ENCODE measurements at places on chromosomes 4 and X. TPM values are rescaled to one million over a fixed set of nuclear protein-coding genes. Genes with fewer than 3 reads are reported as not detected.

DNA sequence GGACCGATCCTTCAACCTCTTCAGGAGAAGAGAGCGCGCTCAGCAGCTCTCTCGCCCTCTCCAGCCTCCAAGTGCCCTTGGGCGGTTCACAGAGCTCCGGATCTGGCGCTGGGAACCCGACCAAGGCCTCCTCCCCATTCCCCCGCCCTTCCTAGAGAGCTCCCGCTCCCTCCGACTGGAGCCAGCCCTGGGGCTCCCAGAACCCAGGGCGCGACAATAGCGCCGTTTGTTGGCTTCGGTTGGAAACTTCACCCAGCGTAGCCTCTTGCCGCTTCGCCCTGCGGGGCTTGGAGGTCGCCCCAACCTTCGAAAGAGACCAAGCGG, 3.1 kb upstream of the SOX3 start:
- peak; percentile 43 for DNase-seq

DNA sequence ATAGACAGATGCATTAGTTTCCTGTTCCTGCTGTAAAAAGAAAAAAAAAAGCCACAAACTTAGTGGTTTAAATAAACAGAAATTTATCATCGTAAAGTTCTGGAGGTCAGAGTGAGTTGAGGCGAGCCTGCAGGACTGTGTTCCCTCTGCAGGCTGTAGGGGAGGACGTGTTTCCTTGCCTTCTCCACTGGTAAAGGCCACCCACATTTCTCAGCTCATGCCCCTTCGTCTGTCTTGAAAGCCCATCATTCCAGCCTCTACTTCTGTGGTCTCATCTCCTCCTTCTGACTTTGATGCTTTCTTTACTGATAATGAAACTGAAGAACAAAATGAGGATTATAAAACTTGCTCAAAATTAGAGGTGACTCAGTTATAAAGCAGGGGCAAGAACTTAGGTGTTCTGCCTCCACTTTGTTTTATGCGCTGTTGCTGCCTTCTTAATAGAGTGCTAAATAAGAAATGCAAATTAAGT, 143.0 kb downstream of the STIM2 start:
- no peak for DNase-seq

TCEAL6 gene
- total RNA-seq, result not detected

DNA sequence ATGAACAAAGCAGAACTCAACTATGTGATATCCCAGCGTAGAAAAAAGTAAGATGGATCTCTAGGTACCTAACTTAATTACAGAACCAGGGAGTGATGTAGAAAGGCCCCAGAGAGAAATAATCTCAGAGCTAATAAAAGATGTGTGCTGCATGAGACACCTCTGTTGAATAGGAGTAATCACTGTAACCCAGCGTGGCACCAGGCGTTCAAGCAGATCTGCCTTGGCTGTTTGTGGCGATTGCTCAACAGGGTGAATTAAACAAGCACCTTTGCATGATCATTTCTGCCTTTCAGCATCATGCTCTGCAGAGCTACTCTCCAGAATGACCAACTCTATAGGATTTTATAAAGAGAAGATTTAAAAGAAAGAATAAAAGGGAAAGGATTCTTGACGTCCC, 81.7 kb upstream of the KCNIP4 start:
- DNase-seq, result no peak

RENBP gene
- total RNA-seq, result not detected

FGA gene
- total RNA-seq, result not detected

PPP1R3F gene
- 3.2 TPM for total RNA-seq

GRCh38 chrX:81378560-81378959, 176.7 kb downstream of the SH3BGRL start:
- no peak for DNase-seq

ZNF630 gene
- total RNA-seq, result not detected

DNA sequence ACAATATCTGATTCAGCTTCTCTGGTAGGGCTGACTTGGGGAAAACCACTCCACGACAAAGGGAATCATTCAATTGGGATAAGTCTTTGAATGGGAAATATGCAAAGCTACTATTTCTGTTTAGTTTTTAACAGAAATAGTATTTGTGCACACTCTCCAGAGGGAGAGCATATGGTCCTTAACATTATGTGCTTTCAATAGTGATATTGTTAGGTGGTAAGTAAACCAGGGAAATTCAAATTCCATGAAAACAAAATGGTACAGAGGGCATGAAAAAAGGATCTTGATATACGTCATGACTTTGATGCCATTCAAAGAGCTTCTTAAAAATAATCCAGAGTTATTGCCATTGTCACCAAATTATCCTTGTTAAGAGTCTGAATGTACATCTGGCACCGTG, 47.1 kb upstream of the CITED1 start:
- DNase-seq, result no peak

GRCh38 chr4:94877973-94878372, 120.2 kb downstream of the BMPR1B start:
- DNase-seq, result no peak

ZXDA gene
- 3.3 TPM for total RNA-seq

DNA sequence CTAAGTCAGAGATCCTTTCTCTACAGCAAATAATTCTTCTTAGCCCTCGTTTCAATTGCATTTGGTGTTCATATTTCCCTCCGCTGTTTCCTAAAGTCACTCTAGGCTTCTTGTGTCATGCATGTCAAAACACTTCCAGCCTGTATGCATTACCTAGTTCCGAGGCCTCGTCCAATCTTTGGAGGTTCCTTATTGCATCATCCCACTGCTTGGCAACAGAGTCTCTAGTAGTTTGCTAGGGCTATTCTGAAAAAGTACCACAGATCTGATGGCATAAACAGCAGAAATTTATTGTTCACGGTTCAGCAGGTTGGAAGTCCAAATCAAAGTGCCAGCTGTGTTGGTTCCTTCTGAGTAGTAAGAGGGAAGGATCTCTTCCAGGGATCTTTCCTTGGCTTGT, 5.9 kb downstream of the H2BW2 start:
- DNase-seq, result no peak

- no peak for DNase-seq
Measured at GRCh38 chrX:119539872-119540271, 25.3 kb downstream of the STEEP1 start.

- DNase-seq, result no peak
Measured at GRCh38 chr4:87542734-87543312, 13.6 kb upstream of the SPARCL1 start.

- peak; percentile 31 for DNase-seq
Measured at GRCh38 chrX:102712216-102712966, at the start of gene GPRASP2. TSS of gene GPRASP2 (plus strand) at chrX:102712448. CDS start at chrX:102714870, 2,422 bp downstream.

STATH gene
- total RNA-seq, result not detected

GRCh38 chr4:20684852-20685763, 15.2 kb upstream of the PACRGL start:
- DNase-seq, result no peak

VEGFC gene
- 30.3 TPM for total RNA-seq

DNA sequence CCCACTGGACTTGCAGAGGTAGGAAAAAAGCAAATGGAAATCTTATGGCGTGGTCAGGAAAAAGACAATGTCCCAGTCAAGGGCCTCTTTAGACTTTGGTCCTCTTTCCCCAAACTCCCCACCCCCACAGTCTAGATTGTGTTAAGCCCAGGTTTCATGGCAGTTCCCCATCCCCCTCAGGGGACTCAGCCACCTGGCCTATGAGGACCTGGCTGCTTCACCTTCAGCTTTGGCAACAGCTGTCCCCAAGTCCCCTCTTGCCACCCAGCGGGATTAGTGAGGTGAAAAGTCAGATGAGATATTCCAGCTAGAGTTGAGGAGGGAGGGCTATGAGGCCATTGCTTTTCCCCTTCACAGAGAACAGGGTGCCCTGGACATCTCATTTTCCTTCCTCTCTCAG, 457 bp downstream of the RIPPLY1 start:
- no peak for DNase-seq

- peak; percentile 23 for DNase-seq
Measured at GRCh38 chr4:87498446-87498900, 30.7 kb downstream of the SPARCL1 start.

FREM3 gene
- total RNA-seq, result not detected

SLC2A9 gene
- total RNA-seq, result not detected

- no peak for DNase-seq
Measured at GRCh38 chrX:118503260-118504041, 7.8 kb downstream of the DOCK11 start.

- no peak for DNase-seq
Measured at GRCh38 chr4:143921181-143921580, 15.8 kb upstream of the GYPE start.

DNA sequence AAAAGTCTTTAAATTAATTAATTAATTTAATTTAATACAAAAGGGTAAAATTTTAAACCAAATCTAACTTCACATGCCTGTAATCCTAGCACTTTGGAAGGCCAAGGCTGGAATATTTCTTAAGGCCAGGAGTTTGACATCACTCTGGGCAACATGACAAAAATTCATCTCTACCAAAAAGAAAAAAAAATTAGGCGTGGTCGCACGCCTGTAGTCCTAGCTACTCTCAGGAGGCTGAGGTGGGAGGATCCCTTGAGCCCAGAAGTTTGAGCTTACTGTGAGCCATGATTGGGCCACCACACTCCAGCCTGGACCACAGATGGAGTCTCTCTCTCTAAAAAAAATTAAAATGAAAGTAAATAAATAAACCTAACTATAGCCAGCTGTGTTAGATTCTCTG, 39.2 kb upstream of the ANTXR2 start:
- peak; percentile 31 for DNase-seq

DNA sequence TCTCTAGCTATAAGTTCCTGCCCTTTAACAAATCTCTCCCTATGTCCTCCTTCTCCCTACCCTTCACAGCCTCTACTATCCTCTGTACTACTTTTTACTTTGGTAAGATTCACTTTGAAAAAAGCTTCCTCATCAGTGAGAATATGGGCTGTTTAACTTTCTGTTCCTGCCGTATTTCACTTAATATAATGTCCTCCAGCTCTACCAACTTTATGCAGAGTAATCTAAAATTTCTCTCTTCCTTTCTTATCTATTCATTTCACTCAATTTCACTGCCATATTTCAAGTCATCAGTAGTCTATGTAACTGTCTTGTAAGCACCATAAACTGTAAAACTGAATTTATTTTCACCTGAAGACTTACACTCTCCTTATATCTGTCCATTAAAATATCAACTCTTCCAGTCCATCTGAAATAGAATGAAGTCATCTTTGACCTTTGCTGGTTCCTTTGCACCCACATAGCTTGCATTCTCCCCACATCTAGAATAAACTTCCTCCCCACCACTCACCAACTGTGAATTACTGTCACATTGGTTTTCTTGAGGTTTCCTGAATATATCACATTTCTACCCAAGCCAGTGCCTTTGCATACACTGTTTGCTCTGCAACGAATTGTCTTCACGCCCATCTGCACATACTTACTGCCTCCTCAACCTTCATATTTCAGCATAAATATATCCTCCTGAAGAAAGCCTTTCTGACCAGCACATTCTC, 54.6 kb downstream of the ARAP2 start:
- no peak for DNase-seq

TRAM1L1 gene
- 3.3 TPM for total RNA-seq

GRCh38 chr4:24059839-24060238, 170.0 kb upstream of the PPARGC1A start:
- no peak for DNase-seq

DNA sequence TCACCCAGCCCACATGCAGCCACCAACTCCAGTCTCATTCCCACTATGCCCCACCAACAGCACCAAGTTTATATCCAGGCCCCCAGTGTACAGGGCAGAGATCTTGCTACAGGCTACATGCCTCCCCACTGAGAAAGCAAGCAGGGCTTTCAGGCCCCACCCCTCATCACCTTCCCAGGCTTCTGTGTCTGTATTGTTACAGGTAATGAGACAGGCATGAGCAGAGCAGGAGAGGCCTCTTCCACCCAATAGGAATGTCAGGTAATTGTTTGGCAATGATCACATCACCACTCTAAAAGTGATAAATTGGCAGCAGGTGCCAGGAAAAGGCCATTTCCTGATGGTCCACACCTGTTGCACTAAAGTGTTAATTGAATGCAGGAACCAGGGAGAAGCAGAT, 102.5 kb downstream of the ZNF518B start:
- DNase-seq, result no peak

DNA sequence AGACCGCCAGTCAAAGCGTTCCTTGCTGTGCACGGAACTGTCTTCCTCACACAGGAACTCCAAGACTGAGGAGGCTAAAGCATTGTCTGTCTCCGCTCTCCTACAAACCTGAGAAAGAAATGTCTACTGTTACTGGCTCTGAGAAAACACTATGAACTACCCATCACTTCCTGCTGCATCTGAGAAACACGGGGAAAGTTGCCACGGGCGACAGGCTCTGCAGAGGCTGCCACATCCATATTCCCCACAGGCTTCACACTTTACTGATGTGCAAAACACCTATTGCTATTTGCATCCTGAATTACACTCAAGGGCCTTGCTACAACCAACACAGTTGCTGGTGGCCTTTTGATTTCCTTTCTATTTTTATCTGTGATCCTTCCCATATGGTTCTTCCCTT, 59.0 kb downstream of the AFAP1 start:
- DNase-seq, result no peak

GRCh38 chr4:15531792-15532191, 62.1 kb downstream of the CC2D2A start:
- DNase-seq, result no peak

DNA sequence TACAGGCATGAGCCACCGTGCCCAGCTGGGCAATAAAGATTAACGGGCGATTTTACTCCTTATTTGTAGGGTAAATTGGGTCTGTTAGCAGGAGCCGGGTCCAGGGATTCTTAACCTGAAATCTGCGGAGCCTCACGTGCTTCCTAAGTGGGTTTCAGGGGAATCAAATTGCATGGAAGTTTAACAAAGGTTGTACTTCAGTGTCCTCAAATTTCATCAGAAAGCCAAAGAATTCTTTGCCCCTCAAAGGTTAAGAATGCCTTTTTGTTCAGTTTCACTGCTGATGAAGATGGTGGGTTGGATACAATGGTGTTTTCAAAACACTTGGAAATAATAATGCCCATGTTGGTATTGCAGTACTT, 67.9 kb downstream of the AFF1 start:
- DNase-seq, result no peak

DNA sequence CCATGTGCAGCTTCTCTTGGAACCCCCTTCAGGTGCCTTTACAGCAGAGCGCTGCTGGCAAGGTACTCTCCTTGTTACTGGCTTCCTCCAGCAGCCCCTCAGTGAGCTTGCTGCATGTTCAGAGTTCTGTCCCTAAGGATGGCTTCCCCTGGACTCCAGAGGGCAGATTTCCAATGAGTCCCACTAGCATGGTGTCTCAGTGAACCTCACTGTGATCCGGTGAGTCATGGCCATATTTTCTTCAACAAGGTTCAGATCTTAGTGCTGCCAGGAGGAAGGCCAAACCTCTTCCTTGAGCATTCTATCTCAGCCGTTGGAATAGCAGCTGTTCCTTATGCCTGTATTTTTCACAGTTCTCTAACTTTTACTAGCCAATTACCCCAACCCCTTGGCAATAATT, 98.8 kb downstream of the CASK start:
- peak; percentile 30 for DNase-seq

FAM193A gene
- 24.4 TPM for total RNA-seq

Data from MG63 (cell line).